ENCODE measurements at places on chromosomes 7 and 10.

GRCh38 chr7:37901236-37901827, 15.3 kb downstream of the SFRP4 start:
- no peak for DNase-seq

DNA sequence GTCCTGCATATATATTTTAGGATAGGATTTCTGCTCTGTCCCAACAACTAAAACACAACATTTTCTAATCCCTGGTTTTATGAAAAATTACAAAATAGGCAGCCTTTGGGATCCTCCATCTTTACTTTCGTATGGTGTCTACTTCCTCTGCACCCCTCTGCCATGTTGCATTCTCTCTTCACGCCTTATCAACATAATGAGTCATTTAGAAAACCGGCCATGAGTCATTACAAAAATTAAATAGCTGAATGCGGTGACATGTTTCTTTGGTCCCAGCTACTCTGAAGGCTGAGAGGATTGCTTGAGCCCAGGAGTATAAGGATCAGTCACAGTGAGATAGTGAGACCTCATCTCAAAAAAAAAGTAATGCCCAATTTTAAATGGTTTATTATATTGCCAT, 148.1 kb upstream of the CELF2 start:
- no peak for DNase-seq

GRCh38 chr7:2567679-2568278, 9.0 kb downstream of the IQCE start:
- no peak for DNase-seq

GRCh38 chr7:44761207-44762161, 12.8 kb downstream of the ZMIZ2 start:
- no peak for DNase-seq

DNA sequence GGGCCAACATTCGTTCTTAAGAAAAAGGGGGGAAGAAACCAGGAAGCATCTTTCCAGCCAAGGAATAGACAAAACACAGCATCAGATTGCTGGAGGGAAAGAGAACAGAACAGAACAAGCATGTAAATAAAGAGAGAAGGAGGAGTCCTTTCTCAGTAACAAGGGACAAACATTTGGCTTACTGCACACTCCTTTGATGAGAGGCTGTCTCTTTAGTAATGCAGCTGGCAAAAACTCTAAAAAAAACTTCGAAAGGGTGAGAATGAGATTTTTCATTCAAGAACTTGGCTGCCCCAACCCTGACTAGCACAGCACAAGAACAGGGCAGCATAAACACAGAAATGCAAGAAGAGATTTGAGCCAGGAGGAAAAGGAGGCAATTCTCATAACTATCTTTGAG, 38.9 kb upstream of the IL6 start:
- DNase-seq = no peak

GRCh38 chr10:6607182-6607581, 27.1 kb upstream of the PRKCQ start:
- DNase-seq = peak; percentile 58

GRCh38 chr7:129170441-129171021, 17.9 kb upstream of the SMO start:
- DNase-seq = no peak

- DNase-seq = no peak
Observed at GRCh38 chr7:29247224-29247962, 52.8 kb downstream of the CHN2 start.

DNA sequence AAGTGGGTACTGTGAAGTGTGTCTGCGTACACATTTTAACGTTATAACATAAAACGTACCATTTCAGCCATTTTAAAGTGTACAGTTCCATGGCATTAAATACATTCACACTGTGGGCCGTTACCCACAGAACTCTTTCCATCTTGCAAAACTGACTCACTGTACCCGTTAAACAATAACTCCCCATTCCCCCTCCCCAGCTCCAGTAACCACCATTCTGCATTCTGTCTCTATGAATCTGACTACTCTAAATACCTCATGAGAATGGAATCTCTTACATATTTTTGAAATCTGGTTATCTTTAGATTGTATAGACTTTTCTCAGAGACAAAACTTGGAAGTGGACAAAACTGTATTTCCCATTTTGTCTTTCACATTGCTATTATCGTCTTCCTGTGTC, 9.3 kb downstream of the ARL3 start:
- no peak for DNase-seq

DNA sequence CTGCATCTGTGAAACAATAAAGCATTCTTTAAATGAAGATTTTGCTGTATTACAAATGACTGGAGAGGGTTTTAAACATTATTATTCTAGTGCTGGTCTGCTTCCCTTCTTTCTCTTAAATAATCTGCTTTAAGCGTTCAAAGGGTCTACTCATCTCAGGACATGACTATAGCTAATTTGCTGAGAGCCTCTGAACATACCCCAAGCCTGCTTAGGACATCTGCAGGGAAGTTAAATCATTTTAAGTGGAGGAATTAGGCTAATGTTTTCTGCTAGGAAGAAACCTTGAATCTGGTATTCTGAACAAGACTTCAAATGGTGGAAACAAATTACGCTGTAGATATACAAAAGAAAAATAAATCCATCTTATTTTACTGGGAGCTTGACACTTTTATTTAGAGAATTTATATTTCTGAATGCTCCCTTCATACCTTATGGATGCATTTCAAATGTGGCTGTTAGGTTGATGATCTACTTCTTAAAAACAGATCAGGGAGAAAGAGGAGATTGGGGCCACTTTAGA, 124.4 kb upstream of the ITGB1 start:
- DNase-seq = no peak

- peak; percentile 38 for DNase-seq
Observed at GRCh38 chr7:106793015-106793975, 71.8 kb upstream of the PIK3CG start.

GRCh38 chr7:143048827-143049226, 3.3 kb upstream of the OR6V1 start:
- no peak for DNase-seq

- no peak for DNase-seq
Observed at GRCh38 chr10:1544929-1545328, 192.4 kb downstream of the ADARB2 start.

GRCh38 chr7:128053023-128053422, 21.8 kb upstream of the LRRC4 start:
- no peak for DNase-seq

DNA sequence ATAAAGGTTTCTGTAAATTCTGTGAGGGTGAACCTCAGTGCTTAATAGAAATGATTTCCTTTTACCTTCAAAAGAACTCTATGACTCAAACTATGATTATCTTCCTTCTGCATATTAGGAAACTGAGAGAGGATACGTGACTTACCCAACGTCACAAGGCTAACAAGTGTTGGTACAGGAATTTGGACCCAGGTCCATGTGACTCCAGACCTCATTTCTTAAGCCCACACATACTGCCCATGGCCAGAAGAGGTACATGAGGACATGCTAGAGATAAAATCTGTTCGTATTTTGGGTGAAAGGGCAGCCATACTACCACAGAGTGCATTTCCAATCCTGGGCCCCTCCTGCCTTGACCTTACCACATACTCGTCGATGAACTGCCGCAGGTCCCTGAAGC, 61.5 kb upstream of the TM9SF3 start:
- no peak for DNase-seq

DNA sequence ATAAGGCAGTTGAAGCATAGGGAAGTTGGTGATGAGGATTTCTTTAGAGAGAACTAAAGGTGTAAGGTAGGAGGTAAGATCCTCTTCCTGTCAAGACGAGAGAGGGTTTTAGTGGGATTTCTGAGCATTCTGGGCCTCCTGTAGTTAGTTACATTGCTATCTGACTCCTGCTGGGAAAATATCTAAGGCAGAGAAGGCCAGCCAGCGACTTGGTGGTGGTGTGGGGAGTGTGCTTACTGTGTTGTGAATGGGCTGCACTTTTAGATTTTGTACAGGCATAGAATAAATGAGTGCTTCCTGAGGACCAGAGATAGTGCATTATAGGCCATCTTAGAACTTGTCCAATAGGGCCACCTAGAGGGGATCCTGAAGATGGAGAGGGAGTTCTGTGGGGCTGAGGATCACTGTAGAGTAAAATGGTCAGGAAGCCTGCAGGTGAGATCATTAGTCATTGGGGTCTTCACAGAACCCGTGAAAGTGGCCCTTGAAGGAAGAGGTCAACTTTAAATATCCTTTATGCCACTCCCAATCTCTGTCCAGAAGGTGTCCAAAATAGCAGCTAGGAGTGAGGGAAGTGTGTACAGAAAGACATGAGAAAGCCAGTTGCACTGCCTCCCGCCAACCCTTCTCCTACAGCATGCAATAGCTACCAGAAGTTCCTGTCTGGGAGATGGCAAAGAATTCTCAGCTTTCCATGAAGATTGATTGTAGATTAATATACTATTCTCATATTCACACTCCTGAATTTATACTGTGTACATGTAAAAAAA, 266.6 kb downstream of the POLR1F start:
- no peak for DNase-seq

DNA sequence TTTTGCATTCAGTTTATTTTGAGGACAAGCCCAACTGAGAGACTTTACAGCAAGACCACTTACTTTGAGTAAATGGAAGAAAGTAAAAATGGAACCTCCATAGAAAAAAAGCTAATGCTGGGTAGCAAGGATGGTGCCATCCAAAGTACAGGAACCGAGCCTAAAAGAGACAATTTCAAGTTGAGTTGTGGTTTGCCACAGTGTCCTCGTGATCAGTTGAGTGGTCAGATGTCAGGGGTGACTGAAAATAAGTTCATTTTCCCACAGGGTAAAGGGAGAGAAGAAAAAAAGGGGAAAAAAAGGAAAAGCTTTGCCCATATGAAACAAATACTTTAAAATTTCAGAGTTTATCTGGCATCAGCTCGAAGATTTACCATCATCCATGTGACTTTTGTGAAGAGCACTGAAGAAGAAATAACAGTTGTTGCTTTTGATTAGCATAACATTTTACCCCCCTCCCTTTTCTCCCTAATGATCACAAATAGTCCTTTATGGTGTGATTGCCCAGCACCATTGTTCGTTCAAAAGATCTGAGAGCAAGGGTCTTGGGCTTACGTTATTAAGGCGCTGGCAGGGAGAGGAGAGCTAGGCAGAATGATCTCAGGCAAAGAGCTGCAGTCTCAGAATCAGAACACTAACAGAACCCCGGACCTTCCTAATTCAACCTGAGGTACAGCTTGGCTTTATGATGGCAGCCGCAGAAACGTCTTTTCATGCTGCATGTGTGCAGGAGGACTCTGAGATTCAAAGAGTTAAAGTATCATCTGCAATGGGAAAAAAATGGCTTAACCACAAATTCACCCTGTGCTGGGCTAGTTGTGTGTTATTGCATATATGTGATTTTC, 338.1 kb downstream of the RNLS start:
- DNase-seq = no peak
